ENCODE measurements at places on chromosomes 13 and 19. TPM values are rescaled to one million over a fixed set of nuclear protein-coding genes. Genes with fewer than 3 reads are reported as not detected.
A peak's percentile ranks its signal among the peaks of the same experiment; 100 is the strongest.

ATCAY gene
- not detected for total RNA-seq

GRCh38 chr13:51786425-51787265 is 17.3 kb downstream of the DHRS12 start:
- H3K4me3 ChIP-seq = no peak overlapping the region
- peaks cover 3% of the 10 kb centered on the region for H3K36me3 ChIP-seq
- H3K27me3 ChIP-seq = no peaks in the 10 kb centered on the region

- no peak overlapping the region for H3K27ac ChIP-seq
- H3K4me1 ChIP-seq = no peaks in the 10 kb centered on the region
- DNase-seq = no peak
- peaks cover 10% of the 10 kb centered on the region for H3K27me3 ChIP-seq
- peaks cover 20% of the 10 kb centered on the region for H3K36me3 ChIP-seq
Measured at GRCh38 chr19:2847507-2847906, 6.2 kb downstream of the ZNF555 start.

DNA sequence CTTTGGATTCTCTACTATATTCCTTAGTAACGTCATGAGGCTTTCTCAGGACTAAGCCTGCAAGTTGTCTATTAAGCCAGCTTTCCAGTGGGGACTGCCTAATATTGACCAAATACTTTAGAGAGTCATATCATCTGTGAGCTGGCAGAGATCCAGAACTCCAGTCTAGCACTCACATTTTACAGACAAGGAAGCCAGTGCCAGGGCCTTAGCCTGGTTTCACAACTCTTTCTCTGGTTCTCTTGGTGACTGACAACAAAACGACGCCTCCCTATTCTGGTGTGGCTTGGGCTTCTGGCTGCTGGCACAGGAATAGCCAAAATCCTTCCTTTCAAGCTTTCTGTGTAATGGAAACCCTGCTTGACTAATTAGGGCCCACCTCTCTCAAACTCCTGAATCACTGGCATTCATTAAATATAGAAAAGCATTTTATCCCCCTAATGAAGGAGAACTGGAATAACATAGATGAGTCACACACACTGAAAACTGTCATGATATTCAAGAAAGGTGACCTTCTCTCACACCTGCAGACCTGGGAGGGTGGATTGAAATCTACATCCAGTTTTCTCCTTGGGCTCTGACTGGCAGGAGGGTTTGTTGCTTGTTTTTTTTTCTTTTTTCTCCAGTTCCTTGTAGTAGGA is 75.2 kb upstream of the UBL3 start:
- H3K27ac ChIP-seq = peak overlapping the region; percentile 53
- H3K36me3 ChIP-seq = peaks cover 3% of the 10 kb centered on the region
- no peak for DNase-seq
- peaks cover 27% of the 10 kb centered on the region for H3K4me1 ChIP-seq
- H3K4me3 ChIP-seq = no peak overlapping the region

SIGLEC8 gene
- total RNA-seq = 0.13 TPM

ZNF665 gene
- 1.6 TPM for total RNA-seq

DNA sequence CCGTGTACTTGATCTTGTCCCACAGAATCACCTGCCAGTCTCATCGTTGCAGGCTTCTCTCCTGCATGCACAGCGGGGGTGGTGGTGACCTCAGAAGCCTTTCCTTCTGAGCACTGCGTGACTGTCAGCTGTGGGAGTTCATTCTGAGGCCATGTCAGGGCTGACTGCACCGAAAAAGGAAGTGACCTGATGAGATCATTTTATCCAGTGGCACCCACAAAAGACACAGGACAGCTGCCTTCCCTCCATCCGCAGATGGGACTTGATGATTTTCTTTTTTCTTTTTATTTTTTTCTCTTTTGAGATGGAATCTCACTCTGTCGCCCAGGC is 89.7 kb downstream of the RAB20 start:
- no peaks in the 10 kb centered on the region for H3K36me3 ChIP-seq
- H3K4me3 ChIP-seq = no peak overlapping the region
- no peak overlapping the region for H3K27ac ChIP-seq
- peaks cover 4% of the 10 kb centered on the region for H3K4me1 ChIP-seq

DNA sequence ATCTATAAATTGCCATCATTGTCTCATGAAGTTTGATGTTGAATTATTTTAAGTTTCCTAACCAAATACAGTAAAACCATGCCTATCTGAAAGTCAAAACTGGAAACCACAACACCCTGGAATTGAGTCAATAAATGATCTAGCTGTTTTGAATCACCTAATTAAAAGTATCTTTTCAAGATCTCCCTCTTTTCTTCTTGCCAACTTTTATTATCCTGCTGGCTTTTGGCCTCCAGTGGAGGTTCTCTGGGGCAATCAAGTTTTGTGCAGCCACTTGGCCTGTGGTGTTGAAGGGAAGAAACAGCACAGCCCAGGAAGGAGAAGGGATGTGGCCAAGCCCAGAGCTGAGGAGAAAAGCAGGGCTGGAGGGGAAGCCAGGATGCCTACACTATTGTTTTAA is 255.4 kb downstream of the COG6 start:
- DNase-seq = no peak
- peaks cover 7% of the 10 kb centered on the region for H3K27me3 ChIP-seq
- peak overlapping the region; percentile 13 for H3K27ac ChIP-seq
- no peak overlapping the region for H3K4me3 ChIP-seq
- no peaks in the 10 kb centered on the region for H3K36me3 ChIP-seq

MUC16 gene
- not detected for total RNA-seq

- no peak overlapping the region for H3K27ac ChIP-seq
- H3K36me3 ChIP-seq = no peaks in the 10 kb centered on the region
- peaks cover 32% of the 10 kb centered on the region for H3K27me3 ChIP-seq
- no peak overlapping the region for H3K4me3 ChIP-seq
- H3K4me1 ChIP-seq = no peaks in the 10 kb centered on the region
- no peak for DNase-seq
Measured at GRCh38 chr19:29519146-29519545, 6.6 kb upstream of the VSTM2B start.

Data from activated T-helper 1 cell treated with anti-CD3 and anti-CD28 coated beads, Interleukin-12 subunit alpha, Interleukin-12 subunit beta, Interleukin-2, Interleukin-4 antibody, amounts not matched to agents 30 ng/mL and 10 ng/mL and 1 ng/mL, durations not matched to agents 14 hours and 24 hours and 36 hours (primary cell).